CD4-positive, CD25-positive, alpha-beta regulatory T cell (primary cell): ENCODE measurements at places on chromosomes 3 and 15. TPM values are rescaled to one million over a fixed set of nuclear protein-coding genes. Genes with fewer than 3 reads are reported as not detected.

DNA sequence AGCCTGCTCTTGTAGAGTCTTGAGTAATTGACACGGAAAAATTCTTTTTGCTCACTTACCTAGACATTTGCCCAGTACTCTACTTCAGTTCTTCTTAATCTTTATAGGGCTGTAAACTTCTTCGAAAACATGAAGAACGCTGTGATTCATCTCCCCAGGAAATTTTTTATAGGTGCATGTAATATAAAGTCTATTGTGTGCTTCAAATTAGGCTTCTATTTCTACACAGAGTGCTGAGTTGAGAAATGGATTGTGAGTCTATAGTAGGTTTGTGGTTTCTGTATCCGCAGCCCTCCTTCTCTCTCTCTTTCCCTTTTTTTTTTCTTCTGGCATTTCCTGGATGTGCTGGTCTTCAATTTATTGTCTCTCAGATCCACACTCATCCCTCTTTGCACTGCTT is 183.3 kb upstream of the DCBLD2 start:
- no peak for DNase-seq

DNA sequence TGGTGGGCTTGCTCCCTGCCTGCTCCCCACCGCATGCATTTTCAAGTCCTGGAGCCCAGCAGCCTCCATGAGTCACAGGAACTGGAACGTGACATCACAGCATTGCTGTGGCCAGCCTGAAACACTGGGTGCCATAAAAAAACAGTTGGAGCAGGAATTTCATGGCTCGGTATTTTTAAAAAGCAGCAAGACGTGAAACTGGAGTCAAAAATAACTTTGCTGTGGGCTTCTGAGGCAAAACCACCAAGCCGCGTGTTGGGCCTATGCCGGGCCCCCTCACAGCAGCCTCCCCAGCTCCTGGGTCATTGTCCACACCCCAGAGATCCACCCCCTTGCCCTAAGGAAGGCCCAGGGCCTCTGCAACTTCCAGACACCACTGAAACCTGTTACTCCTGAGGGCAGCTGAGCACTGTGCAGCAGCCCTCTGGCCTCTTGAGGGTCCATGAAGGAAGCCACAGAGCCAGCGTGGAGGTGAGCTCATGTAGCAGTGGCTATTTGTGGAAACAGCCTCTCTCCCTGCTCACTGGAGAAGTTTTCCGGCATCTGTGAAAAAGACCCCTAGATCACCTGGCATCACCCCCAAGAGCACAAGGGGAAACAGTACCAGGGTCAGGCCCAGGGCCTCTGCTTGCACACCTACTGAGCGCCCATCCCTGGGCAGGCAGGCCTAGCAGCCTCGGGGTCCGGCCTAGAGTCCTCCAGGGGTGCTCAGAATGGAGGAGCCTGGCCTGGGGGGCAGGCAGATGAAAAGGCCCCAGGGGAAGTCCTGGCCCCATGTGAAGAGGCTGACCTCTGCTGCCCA is 34.0 kb upstream of the DUSP7 start:
- DNase-seq, result no peak

The C3orf22 gene
- total RNA-seq, result not detected

DNA sequence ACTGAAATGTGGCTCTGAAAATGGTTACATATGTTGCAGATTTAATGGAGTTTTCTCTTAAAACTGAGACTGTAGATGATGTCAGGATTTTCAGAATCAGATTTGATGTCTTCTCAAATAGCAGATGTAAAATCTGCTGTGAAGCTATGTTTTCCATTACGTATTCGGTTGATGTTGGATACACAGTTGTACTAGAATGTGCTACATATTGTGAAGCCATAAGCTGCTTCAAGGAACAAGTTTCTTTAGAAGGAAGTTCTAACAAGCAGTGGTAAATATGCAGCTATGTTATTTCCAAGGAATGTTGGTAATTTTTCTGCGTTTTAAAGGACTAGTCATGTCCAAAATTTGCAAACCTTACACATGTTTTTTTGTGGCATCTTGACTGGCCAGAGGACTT is 197.7 kb downstream of the RBMS3 start:
- DNase-seq, result no peak

DNA sequence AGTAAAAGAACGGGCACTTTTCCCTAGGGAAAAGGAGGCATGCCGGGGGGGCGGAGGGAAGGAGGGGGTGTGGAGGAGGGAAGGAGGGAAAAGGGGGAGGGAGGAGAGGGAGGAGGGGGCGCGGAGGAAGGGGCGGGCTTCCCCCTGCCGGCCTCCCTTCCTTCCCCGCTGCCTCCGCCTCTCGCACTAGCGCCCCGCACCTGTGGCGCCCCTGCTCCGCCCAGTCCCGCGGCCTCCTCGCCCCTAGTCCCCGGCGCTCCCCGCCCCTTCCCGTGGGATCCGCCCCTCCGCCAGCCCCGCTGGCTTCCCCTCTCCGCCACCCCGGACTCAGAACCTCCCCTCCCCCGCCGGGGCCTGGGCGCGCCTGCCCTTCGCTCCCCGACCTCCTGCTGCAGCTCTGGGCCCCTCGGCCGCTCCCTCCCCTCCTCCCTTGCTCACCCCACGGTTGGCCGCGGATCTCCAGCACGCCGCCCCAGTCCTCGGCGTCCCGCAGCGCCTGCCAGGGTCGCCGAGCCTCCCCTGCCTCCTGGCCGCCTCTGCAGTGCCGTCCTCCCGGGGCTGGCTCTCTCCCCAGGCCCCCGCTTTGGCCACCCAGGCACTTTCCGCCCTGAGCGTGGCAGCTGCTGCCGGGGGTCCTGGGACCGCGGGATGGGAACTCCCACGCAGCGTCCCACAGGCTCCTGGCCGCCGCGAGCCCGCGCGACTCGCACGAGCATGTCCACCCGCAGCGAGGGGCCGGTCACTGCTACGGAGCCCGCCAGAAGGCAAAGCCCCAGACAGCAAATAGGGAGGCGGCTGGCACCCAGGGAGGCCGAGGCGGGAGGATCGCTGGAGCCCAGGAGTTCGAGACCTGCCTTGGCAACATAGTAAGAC is 147.4 kb downstream of the TJP1 start:
- DNase-seq, result no peak

DNA sequence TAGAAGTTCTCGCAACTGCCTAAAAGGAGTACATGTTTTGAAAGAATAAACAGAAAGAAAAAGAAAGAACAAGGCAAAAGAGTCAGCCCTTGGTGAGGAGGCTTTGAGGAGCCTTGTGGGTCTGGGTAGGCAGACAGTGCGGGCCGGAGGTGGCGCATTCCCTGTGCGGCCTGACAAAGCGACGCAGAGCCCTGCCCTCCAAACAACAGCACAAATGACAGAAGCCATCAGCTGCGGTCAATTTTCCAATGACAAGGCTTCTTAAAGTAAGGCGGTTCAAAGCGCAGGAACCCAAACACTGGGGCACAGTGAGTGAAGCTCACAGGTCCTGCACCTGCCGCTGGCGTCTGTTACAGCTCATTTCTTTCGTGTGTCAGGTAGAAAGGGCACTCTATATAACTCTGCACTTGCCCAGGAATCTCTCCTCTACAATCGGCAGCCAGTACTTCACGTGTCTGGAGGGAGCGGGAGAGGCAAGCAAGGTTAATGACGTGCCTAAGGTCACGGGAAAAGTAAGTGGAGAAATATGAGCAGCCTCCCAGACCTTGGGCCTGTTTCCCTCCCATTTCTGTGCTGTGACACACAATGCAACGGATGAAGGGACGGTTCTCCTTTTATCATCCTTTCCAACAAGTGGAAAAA is 178.1 kb downstream of the OPA1 start:
- DNase-seq, result no peak

DNA sequence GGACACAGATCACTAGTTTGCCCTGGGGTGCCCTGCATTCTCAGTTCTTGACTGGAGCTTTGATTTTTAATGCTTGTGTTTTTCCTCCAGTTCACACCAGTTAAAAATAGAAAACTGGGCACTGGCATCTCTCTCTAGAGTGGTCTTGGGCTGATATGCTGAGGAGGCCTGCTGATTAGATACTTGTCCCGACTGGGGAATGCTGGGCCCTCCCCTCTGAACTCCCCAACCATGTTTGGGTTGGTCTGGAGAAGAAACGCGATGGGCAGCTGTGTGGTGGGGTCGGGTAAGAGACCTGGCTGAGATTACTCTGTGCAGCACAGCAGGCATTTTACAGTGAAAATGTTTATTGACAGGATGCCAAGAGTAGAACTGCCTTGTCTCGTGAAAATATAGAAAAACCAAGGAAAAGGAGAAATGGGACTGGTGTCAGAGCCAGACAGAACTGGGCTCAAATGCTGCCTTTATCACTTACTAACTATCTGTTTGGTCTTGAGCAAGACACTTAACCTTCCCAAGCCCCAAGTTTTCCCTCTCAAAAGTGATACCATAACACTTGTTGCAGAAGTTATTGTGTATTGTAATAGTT is 1.6 kb upstream of the ACTC1 start:
- DNase-seq, result no peak

The LAMB2 gene
- 1.4 TPM for total RNA-seq

The CATSPER2 gene
- 6.3 TPM for total RNA-seq

The ZNF80 gene
- 1.7 TPM for total RNA-seq

- DNase-seq, result no peak
These were observed 20.5 kb downstream of the PRR23E start for GRCh38 chr3:127213381-127213918.

DNA sequence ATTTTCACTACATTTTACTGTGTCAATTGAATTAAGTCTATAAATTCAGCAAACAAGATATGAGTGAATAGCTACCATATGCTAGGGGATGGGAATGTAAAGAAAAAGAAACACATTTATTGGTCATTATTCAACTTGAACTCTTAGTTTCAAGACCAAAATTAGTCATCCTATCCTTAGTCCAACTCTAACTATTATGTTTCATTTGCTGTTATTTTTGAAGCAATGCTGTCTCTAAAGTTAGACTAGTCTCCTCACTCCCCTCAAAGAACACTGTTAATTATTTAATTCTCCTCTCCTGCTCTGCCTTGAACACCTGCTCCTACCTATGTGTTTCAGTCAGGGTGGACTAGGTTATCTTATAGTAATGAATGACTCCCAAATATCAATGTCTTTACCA is 920.9 kb downstream of the TUSC7 start:
- no peak for DNase-seq

DNA sequence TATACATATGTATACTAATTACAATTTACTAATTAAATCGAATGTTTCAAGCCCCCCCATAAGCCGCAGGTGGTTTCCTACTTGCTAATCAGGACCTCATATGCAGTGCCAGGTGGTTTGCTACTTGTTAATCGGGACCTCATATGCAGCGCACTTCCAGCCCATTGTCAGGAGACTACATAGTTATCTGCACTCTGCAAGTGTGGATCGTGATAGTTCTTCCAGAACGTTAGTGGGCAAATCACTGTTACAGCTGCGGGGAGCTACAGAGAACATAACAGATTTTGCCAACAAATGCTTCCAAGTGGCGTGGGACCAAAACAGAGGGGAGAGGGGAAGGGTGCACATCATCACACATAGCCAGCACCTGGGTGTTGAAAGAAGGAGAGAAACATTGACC is 558.4 kb downstream of the GABRG3 start:
- no peak for DNase-seq

DNA sequence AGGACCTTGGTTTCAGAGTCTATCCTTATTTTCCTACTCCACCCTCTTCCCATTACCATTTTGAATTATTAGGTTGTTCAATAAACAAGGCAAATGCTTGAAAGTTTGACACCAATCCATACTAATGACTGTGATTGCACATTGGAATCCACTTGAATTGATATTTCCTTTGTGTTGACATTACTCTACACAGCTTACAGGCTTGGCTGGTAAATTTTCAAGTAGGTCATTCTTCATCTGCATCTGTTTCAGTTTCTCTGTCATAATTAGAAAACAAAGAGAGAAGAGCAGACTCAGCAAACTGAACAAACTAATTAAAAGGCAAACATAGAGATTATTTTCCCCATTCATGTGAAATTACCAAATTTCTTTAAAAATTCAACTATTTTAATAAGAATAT is 732.9 kb upstream of the BCHE start:
- no peak for DNase-seq

The IGSF11 gene
- not detected for total RNA-seq

The TIMP4 gene
- total RNA-seq, result not detected

DNA sequence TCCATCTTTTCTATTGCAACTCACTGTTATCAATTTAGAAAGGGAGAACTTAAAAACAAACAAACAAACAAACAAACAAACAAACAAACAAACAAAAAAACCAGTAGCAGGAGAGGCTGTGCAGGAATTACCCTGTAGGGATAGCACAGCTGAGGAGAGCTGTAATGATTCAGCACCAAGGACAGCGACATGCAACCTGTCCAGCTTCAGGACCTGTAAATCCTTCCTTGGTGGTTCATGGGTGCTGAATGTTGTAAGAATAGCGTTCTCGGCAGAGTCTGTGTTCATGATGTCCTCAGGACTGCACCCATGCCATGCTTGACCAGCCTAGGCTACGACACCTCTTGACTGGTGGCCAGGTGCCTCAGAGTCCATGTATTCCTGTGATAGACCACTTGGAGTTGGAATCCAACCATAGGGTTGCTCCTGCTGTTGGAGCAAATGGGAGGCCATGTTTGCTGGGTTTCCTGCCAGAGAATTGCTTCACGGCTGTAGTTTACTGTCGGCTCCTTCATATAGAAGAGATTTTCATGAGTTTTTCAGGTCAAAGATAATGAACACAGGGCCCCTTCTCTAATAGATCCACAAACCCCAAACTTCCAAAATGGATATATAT is 65.9 kb downstream of the CACNA2D3 start:
- peak; percentile 12 for DNase-seq

The FSIP1 gene
- total RNA-seq, result 0.25 TPM

DNA sequence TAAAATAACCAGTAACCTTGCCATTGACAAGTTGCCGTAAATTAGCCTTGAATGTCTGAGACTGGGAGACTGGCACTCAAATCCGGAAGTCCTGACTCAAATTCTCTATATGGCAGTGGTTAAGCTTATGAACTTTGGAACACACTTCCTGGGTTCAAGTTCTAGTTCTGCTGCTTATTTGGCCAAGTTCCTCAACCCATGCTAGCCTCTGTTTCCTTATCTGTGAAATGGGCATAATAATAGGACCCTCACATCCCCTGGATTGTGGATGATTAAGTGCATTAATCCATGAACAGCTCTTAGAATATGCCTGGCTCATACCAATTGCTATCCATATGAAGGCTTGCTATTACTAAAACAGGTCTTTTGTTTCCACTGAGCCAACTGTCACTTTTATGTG is 311.5 kb downstream of the EDEM1 start:
- DNase-seq, result no peak

- DNase-seq, result no peak
These were observed 292.8 kb downstream of the MEX3B start for GRCh38 chr15:81752974-81753373.

DNA sequence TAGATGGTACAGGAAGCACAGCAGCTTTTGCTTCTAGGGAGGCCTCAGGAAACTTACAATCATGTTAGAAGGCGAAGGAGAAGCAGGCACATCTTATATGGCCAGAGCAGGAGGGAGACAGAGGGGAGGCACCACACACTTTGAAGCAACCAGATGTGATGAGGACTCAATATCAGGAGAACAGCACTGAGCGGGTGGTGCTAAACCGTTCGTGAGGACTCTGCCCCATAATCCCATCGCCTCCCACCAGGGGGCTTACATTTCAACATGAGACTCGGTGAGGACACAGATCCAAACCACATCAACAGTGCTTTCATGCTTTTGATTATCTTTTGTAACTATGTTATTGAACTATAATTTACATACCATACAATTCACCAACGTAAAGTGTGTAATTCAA is 7.6 kb upstream of the TMEM44 start:
- DNase-seq, result peak; percentile 50
